Mammary epithelial cell (primary cell): ENCODE measurements at places on chromosomes 12 and 14.

DNA sequence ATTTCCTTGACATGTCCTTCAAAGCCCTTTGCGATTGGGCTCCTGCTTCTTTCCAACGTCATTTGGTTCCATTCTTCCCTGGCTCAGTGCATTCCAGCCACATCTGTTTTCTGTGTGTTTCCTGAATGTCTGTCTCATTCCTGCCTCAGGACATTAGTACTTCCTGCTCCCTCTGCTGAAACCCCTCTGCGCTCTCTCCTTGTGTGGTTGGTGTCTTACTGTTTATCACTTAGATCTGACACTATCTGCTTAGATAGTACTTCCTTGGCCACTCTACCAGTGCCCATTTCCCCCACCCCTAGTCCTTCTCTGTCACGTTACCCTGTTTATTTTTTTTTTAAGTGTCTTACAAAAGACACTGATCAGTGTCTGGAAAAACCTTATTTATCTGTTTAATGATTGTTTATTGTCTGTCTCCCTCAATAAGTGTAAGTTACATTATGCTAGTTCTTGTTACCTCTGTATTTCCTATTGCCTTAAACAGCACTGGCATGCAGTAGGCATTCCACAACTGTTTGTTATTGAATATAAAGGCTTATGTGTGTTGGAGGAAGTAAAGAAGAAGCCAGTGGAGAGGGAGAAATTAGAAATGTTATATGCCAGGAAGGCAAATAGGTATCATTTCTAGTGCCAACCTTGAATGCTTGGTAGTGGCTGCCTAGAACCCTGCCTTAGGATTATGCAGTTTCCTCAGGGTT lies 21.5 kb downstream of the DYRK2 start:
- no peak for DNase-seq

GRCh38 chr14:36700651-36701050 lies 39.0 kb downstream of the PAX9 start:
- DNase-seq = no peak

GRCh38 chr14:38862366-38862765 lies 240.7 kb downstream of the SEC23A start:
- DNase-seq = no peak

- no peak for DNase-seq
These were observed 26.5 kb upstream of the SMOC1 start for GRCh38 chr14:69852531-69853321.

GRCh38 chr12:19846574-19846973 lies 407.3 kb downstream of the AEBP2 start:
- peak; percentile 64 for DNase-seq

DNA sequence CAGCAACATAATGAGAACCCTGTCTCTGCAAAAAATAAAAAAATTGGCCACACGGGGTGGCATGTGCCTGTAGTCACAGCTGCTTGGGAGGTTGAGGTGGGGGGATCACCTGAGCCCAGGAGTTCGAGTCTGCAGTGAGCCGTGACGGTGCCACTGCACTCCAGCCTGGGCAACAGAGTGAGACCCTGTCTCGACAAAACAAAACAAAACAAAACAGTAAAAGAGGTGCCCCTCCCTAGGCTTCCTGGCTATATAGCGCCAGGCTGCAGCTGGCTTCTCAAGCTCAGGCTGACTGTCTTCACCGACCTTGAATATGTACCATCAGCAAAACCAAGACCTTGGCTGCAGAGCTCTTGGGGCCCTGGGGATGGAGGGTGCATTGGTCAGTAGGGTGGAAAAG lies 29.4 kb downstream of the TSPAN9 start:
- DNase-seq = no peak

DNA sequence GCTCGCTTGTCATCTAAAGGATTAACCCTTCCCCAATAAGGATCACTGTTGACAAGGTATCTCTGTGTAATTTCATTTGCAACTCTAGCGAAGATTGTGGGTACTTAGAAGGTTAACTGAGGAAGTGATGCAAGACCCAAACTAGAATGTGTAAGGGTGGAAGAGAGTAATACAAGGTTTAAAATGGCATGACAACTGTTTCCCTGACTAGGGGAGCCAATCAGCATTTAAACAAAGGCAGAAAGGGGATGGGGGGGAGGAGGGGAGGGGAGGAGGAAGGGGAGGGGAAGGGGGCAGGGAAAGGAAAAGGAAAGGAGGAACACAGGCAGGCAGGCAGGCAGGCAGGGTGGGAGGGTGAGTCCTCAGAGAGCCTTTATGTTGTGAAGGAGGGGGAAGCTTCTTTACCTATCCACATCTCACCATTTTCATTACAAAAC lies 31.1 kb downstream of the NRDE2 start:
- DNase-seq = no peak

DNA sequence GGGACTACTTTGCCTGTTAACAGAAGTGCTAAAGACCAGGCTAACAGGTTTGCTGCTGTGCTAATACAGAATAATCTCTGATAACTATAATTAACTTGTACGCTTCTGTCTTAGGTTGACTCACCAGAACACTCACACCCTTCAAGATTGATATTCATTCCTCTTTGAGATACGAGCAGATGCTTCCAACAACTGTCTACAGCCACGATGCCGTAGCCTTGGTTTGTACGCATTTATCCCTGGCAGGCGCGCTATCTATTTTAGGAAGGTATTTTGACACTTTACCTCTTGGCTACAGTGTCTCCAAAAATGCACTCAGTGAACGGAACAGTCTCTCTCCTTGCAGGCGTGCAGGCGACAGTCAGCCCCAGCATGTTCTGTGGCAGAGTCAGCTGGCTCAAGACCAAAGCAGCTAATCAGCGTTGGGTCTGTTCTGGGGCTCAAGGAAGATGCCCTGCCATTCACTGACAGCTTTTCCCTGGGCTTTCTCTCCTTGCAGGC lies 146.4 kb upstream of the PRICKLE1 start:
- peak; percentile 37 for DNase-seq

- DNase-seq = no peak
These were observed 10.0 kb upstream of the DUSP16 start for GRCh38 chr12:12572659-12573058.

GRCh38 chr12:1319212-1319611 lies 275.2 kb downstream of the FBXL14 start:
- peak; percentile 41 for DNase-seq

DNA sequence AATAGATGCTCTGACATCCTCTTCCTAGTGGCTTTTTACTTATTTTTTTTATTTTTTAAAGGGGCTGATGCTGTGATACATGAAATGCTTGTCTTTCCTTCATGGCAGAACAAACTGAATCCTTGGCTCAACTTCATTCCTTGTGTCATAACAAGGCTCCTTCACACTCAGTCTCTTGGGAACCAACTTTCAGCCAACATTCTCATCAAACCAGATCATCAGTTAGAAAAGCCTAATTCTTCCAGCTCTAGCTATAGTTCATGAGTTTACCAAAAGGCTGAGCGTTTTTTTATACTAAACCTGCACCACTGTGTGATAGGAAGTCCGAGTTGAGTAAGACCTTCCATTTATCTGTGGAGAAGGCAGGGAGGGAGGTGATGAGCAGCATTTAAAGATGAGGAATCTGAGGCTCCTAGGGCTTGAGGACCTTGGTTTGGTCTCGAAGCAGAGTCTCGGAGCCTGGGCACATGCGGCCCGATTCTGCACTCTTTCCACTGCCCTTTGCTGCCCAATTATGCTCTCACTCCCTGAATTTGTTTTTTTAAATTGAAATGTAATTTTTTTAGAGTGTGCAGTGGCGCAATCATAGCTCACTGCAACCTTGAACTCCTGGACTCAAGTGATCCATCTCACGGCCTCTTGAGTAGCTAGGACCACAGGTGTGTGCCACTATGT lies 8.2 kb downstream of the GPRC5D start:
- no peak for DNase-seq

DNA sequence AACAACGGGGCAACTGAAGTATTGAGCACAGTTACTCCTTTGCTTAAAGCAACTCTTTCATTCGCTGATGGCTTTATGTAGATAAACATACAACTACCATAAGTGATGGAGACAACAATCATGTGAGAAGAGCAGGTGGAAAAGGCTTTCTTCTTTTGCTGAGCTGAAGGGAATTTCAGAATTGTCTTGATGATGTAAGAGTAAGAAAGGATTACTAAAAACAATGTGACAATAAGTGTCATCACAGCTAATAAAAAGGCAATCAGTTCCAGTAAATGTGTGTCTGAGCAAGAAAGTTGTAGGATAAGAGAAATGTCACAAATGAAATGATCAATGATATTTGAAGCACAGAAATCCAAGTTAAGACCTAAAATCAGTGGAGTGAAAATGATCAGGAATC lies 647 bp downstream of the OR6C70 start:
- no peak for DNase-seq

DNA sequence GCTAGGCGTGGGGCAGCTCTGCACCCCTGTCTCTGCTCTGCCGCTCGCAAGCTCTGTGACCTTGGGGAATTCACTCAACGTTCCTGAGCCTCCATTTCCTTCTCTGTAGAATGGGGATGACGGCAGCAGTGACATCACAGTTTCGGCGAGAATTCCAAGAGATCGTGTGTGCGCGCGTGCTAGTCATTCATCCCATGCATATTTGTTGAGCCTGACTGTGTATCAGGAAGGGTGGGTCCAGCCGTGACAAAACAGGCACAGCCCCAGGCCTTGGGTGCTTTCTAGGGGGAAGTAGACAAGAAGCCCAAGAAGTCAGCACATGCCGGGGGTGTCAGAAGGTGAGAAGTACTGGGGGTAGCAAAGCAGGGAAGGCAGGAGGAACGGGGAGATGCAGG lies 145.6 kb upstream of the NCOR2 start:
- DNase-seq = no peak

GRCh38 chr12:49648712-49649003 lies 25.3 kb downstream of the PRPF40B start:
- no peak for DNase-seq

GRCh38 chr12:91627225-91627624 lies 444.6 kb upstream of the DCN start:
- peak; percentile 88 for DNase-seq
